Activated CD8-positive, alpha-beta memory T cell treated with anti-CD3 and anti-CD28 coated beads for 48 hours (primary cell): ENCODE measurements at places on chromosomes 3 and 15.

DNA sequence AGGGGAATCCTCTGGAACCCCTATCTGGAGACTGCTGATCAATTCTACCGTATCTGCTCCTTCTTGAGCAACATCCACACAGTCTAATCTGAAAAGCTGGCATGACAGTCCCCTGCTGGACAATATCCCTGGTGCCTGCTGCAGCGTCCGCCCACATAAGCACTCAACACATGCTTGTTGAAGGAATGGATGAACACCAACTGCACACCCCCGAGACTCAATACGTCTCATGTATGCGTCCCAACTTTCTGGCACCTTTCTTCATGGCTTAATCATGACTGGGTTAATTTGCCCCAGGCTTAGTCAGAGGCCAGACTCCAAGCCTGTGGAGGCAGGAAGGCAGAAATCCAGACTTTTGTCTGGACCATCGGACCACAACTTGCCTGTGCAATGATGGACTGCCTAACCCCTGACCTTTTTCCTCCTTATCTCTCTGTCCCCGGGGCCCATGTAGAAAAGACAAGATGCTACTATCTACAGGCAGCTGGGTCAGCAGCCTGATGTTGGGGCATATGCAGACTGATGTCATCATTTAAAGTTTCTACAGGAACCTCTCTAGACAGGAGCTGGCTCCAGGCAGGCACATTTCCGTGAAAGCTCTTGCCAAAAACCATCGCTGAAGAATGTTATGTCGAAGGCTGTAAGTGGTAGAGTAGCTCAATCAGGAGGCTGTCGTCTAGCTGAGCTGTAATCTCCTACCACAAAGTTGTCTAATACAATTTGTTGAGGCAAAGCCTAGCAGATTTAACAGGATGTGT, 114.1 kb upstream of the TPM1 start:
- no peak for DNase-seq

DNA sequence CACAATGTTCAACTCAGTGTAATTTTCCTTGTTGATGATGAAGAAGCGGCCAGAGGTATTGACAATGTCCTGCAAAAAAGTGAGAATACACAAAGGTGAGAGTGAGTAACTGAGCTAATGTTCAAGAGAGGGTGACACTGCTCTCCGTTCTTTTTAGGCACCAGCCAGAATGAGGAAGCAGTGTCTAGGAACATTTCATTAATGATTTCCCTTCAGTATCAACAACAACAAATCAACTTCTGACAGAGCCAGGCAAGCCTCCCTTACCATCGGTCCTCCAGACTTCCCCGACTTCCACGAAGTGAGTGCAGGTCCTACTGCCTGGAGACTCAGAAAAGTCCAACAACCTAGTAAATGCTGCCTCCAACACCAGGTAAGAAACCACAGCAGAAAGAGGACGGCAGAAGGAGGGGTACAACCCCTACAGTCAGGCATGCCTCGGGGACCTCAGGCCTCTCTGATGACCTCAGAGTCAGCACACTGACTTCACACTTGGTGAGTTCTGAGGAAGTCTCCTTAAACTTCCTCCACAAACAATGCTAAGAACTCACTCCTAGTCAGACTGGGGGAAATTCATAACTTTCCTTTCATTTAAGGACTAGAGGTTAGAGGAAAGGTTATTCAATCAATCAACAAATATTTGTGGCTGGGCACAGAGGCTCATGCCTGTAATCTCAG, 62.7 kb downstream of the NPTN start:
- no peak for DNase-seq

DNA sequence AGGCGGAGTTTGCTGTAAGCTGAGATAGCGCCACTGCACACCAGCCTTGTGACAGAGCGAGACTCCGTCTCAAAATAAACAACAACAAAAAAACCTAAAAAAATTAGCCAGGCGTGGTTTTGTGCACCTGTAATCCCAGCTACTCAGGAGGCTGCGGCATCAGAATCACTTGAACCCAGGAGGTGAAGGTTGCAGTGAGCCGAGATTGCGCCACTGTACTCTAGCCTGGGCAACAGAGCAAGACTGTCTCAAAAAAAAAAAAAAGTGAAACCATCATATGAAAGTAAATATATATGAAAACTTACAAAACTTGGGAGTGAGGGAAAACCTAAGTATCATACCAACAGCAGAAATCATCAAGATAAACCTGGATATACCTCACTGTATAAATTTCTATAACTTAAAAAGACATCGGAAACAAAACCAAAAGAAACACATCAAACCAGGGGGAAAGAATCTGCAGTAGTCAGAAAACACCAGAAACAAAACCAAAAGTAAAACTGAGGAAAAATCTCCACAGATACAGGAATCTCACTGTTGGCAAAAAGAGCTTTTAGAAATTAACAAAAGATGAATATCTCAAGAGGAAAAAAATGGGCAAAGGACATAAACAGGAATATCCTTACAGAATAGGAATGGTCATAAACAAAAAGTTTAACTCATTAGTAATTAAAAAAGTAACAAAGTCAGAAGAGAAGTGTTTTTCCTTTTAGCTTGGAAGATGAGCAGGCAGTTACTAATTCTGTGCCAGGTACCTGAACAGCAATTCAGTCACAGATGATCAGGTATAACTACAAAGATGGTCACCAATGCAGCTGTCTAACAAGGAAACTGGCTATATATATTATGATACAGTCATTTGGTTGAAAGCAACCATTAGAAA, 41.3 kb downstream of the ETV5 start:
- no peak for DNase-seq

- no peak for DNase-seq
Observed at GRCh38 chr3:157175691-157176507, 16.0 kb upstream of the CCNL1 start.

DNA sequence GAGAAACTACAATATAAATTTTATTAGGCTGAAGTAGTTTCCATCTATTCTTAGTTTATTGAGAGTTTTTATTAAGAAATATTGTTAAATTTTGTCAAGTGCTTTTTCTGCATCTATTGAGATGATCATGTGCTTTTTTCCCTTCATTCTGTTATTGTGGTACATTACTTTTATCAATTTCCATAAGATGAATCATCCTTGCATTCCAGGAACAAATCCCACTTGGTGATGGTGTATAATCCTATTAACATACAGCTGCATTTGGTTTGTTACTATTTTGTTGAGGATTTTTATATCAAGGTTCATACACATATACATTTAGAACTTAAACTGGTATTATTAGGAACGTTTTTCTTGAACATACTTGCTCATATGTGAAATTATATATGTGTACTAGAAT, 199.8 kb downstream of the TBC1D5 start:
- DNase-seq: no peak

DNA sequence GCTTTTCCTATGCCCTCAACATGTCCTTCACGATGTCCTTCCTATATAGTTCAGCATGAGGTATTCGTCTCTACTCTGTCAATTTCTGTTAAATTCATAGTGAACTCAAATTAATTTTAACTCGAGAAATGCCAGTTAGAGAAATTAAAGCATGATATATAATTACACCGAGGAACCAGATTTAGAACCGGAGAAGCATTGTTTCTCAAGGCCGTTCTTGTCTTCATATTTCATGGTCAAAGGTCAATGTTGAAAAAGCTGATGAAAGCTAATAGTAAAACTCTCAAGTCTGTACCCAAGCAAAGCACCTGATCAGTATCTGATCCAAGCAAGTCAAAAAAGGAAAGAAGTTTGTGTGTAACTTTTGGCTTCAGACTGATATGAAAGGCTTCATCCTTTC, 163.8 kb downstream of the ZBTB20 start:
- no peak for DNase-seq
